ENCODE measurements at places on chromosomes 1 and 21. TPM values are rescaled to one million over a fixed set of nuclear protein-coding genes. Genes with fewer than 3 reads are reported as not detected.

- DNase-seq, result no peak
These were observed 91.4 kb upstream of the PLXNA2 start for GRCh38 chr1:208335371-208336136.

SDC3 gene
- total RNA-seq, result 43.6 TPM

GRCh38 chr1:172132836-172133235 is 287.6 kb upstream of the C1orf105 start:
- no peak for DNase-seq

C1QTNF12 gene
- 1.8 TPM for total RNA-seq

DENND2C gene
- 1.5 TPM for total RNA-seq

- peak; percentile 67 for DNase-seq
These were observed 13.8 kb upstream of the NASP start for GRCh38 chr1:45569962-45570581.

SAMSN1 gene
- not detected for total RNA-seq

- peak; percentile 43 for DNase-seq
These were observed 10.5 kb upstream of the SRP9 start for GRCh38 chr1:225766967-225767633.

HCN3 gene
- 0.97 TPM for total RNA-seq

- DNase-seq, result no peak
These were observed 16.1 kb downstream of the PRR9 start for GRCh38 chr1:153233448-153233847.

PCAT6 gene
- not detected for total RNA-seq

DNA sequence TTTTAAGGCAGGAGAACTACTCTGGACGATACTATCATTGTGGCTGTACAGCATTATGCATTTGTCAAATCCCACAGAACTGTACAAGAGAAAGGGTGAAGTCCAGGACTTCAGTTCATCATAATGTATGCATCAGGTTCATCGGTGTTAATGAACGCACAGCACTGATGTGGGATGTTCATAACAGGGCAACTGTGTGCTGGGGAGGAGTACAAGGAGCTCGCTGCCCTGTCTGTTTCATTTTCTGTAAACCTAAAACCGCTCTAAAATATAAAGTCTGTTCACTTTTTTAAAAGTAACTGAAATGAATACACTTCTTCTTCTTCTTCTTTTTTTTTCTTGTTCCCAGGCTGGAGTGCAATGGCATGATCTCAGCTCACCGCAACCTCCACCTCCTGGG is 25.0 kb downstream of the TMPRSS2 start:
- DNase-seq, result no peak

HPCAL4 gene
- 0.06 TPM for total RNA-seq

VCAM1 gene
- total RNA-seq, result 11.0 TPM

MAB21L3 gene
- total RNA-seq, result not detected

- DNase-seq, result peak; percentile 46
These were observed at the start of gene CELSR2 for GRCh38 chr1:109248797-109249629. TSS of gene CELSR2 (plus strand) at chr1:109249539. CDS start at chr1:109250080, 541 bp downstream.

CAPZA1 gene
- 198 TPM for total RNA-seq

DNA sequence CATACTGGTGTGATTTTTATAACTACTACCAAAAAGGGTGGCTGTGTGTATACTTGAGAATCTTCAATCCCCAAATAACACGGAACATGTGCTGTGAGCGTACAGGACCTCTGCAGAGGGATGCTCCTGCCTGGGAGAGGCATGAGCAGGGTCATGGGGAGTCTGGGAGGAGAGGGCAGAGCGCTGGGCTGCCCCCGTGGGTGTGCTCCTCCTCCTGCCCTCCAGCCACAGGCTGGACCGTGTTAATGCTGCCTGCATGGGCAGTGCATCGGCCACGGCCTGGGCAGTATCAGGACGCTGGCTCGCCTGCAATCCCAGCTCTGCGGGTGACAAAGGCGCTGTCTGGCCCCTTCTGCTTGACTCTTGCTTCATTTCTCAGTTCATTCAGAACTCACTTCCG is 6.2 kb downstream of the CEP104 start:
- DNase-seq, result no peak

MYOM3 gene
- 0.03 TPM for total RNA-seq

GRCh38 chr21:42258150-42258884 is 39.4 kb downstream of the ABCG1 start:
- DNase-seq, result peak; percentile 65

HMGCL gene
- 35.9 TPM for total RNA-seq

GRCh38 chr1:7648761-7649384 is 122.2 kb upstream of the VAMP3 start:
- DNase-seq, result no peak

- no peak for DNase-seq
These were observed 131.6 kb downstream of the GRIK1 start for GRCh38 chr21:29808153-29808552.

- no peak for DNase-seq
These were observed 23.3 kb downstream of the QSOX1 start for GRCh38 chr1:180177931-180178330.

TTC34 gene
- 0.06 TPM for total RNA-seq

TAS1R1 gene
- total RNA-seq, result not detected

DNA sequence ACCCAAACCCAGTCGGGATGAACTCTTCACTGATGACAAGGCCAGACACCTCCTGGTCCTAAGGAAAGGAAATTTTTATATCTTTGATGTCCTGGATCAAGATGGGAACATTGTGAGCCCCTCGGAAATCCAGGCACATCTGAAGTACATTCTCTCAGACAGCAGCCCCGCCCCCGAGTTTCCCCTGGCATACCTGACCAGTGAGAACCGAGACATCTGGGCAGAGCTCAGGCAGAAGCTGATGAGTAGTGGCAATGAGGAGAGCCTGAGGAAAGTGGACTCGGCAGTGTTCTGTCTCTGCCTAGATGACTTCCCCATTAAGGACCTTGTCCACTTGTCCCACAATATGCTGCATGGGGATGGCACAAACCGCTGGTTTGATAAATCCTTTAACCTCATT is 10.1 kb downstream of the CZIB start:
- no peak for DNase-seq

- no peak for DNase-seq
These were observed 4.6 kb downstream of the LRRC8B start for GRCh38 chr1:89529196-89529595.

GRCh38 chr21:38806153-38806941 is 618 bp downstream of the ETS2 start:
- no peak for DNase-seq

- DNase-seq, result no peak
These were observed 1044.4 kb downstream of the PLA2G4A start for GRCh38 chr1:187873126-187873525.

GRCh38 chr1:30700528-30701257 is 22.7 kb downstream of the MATN1 start:
- DNase-seq, result peak; percentile 66

DNA sequence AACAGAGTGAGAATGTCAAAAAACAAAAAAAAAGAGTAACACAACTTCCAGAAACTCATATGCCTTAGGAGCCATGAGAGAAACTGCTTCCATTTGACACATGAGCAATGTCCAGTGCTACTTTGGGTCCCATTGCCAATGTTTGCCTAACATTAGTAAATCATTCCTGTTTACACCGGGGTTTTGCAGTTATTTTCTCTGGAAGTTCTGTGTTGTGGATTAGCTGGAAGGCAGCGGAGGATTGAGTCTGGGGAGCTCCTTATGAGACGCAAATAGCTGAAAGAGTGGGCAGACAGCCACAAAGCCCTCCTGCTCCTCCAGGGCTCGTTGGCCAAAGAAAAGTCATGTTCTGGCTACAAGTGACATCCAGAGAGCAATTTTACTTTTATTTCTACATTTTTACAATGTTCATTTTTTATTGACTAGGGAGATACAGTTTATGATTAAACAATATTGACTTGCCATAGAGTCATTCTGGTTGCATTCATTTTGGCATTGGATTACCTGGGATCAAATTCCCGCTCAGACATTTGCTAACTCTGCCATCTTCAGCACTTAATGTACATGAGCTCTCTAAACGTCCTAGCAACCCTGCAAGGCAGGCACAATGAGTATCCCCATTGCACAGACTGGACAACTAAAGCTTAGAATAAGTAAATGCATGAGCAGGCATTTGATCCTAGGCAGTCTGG is 66.4 kb upstream of the GALNT2 start:
- no peak for DNase-seq

DNA sequence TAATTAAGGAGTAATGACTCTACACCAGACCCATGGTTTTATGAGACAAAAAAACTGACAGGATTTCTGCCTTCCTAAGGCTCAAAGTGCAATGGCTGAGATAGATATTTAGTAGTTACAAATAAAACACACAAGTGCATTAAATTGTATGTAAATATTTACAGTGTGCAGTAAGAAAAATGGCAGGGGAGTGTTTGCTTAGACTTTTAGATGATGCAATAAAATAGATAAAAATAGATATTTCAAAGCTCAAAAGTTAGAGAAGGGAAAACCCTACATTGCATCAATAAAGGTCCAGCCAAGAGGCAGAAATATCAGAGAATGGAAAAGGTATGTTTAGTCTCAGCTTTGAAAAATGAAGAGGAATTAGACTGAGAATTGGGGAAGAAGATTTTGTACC is 226.3 kb upstream of the FGGY start:
- no peak for DNase-seq

DNA sequence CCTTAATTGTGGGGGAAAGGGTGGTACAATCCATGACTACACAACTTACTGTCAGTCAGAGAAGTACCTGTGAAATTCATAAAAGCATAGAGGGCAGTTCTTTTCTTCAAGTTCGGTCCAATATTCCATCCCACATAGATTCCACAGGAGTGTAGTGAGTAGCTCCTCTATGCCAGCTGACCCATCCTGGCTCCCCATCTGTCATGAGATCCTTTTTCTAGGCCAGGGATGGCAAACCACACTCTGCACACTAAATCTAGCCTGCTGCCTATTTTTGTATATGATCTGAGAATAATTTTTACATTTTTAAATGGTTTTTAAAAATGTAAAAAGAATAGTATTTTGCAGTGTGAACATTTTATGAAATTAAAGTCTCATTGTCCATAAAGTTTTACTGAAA is 107.0 kb upstream of the TSPAN2 start:
- DNase-seq, result no peak

DNA sequence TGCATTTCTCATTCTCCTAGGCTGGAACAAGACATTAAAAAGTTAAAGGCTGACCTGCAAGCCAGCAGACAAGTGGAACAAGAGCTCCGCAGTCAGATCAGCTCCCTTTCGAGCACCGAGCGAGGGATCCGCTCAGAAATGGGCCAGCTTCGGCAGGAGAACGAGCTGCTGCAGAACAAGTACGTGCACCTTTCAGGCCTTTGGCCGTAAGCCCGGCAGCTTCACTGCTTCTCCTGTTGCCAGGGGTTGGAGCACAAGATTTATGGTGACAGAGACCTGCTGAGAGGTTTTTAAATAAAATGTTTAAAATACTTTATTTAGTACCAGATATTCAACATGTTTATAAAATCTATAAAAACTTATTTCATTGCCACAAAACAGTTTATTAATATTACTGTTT is 53.4 kb downstream of the MACO1 start:
- no peak for DNase-seq

DNA sequence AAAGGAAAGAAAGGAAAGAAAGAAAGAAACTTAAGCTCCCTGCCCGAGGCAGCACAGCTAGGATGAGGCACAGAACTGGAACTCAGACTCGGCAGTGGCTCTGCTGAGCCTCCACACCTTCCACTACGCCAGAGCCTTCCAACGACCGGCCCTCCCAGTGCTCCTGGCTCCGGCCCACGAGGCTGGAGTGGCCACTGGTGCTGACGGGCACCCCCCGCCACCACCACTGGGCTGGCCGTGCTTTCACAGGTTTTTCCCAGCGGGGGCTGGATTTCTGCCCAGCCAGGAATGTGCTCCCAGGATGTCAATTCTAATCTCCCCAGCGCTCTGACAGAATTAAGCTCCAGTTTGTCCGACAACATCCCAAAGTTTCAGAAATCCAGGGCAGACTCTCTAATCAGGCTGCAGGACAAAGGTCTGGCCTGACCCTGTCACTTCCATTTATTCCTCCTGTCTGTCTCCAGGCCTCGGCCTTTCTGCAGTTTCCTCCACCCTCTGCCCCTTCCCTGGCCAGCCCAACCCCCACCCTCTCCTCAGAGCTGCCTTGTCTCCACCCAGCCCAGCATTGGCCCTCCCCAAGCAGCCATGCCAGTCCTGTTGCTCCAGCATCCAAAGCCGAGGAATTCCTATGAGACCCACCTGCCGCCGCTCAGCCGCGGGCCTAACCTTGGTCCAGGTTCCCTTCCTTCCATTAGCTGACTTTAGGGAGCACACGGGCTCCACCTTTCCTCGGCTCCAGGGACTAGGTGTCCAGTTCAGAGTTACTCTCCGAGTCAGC is 81.9 kb downstream of the CASZ1 start:
- no peak for DNase-seq

NBPF4 gene
- not detected for total RNA-seq

GRCh38 chr21:39018730-39019129 is 164.5 kb downstream of the PSMG1 start:
- no peak for DNase-seq

GRCh38 chr1:63674865-63675419 is 81.7 kb downstream of the PGM1 start:
- no peak for DNase-seq

GRCh38 chr1:155078469-155079209 is at the start of gene EFNA3:
TSS of gene EFNA3 (plus strand) at chr1:155078837. CDS start at chr1:155078942, 105 bp downstream.
- DNase-seq, result no peak

DNA sequence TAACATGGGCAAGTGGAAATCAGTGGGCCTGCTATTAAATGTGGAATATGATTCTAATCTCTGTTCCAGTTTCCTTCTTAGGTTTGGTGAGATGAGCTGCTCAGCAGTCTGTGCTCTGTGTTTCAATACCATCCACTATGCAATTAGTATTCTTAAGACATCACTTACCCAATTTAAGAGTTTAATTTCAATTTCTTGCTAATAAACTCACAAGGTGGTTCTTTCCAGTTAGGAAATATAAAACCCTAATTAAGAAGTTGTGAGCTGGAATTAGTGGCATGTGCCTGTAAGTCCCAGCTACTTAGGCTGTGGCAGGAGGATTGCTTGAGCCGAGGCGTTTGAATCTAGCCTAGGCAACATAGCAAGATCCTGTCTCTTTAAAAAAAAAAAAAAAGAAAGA is 51.7 kb downstream of the MPZL1 start:
- DNase-seq, result no peak

GRCh38 chr1:54945393-54945936 is 35.0 kb upstream of the TMEM61 start:
- DNase-seq, result no peak

DNA sequence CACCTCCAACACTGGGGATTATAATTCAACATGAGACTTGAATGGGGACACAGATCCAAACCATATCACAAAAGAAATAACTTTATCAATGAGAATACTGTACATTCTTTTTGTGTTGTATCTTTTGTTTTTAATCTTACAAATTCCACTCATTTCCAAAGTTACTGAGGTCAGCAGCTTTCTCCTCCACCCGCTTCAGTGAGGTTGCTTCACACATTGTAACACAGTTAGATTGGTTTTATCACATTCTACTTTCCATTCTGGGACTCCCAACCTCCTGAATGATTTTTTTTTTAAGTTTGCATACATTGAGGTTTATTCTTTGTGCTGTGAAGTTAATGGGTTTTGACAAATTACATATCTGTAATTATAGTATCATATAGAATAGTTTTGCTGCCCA is 43.8 kb downstream of the DDAH1 start:
- no peak for DNase-seq

SELL gene
- total RNA-seq, result not detected

GRCh38 chr1:245365095-245366020 is 210.6 kb downstream of the KIF26B start:
- no peak for DNase-seq

TNFSF4 gene
- 0.16 TPM for total RNA-seq
